ENCODE measurements at places on chromosomes 3 and 15.
A peak's percentile ranks its signal among the peaks of the same experiment; 100 is the strongest.

GRCh38 chr15:50736823-50737222, 28.7 kb downstream of the SPPL2A start:
- no peak for DNase-seq

DNA sequence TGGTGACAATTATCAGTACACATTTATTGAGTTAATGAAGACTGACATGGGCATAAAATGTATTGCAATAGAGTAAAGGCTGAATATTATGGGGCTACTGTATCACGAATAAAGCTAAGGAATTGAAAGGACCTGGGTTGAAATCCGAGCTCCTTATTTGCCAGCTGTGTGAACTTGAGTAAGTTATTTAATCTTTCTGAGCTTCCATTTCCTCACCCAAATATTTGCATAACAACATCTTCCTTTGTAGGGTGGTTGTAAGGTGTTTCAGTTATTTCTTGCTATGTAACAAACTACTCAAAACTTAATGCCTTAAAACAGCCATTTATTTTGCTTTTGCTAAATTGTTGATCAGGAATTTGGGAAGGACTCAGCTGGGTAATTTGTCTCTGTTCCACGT, 111.1 kb upstream of the TSC22D2 start:
- DNase-seq: no peak

- DNase-seq: no peak
These were observed 20.8 kb downstream of the TMEM212 start for GRCh38 chr3:171863920-171864319.

DNA sequence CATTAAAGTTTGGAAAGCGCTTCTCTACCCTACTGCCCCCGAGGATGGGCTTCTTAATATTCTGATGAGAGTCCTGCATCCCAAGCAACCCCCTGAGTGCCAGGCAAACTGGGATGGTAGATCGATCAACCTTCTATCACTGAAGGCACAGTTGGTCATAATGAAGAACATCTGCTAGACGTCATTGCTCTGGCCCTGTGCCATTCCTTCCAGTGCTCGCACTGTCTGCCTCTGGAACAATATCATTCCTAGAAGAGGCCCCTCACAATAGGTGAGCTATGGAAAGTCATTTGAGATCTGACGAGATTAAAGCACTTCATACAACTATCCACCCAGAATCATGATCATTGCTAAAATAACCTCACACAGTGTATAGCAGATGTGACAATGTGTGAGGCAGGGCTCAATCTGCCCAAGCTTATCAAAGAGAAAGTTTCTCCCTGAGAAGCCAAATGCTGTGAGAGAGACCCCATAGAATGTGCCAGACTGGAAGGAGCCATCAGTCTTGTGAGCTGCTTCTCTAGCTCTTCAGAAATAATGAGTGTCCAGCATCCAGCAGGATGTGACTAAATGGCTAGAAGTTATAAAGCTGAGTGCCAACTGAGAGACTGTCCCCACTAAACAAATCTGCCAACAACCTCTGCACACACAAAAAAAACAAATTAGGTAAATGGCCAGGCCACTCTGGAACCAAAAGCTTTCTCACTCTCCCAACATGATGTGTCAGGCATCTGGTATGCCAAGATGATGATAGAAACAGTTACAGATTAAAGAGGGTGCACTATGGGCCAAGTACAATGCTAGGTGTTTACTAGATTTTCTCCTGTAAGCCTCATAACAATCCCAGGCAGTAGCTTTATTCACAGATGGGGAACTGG, 165.5 kb downstream of the NECTIN3 start:
- peak; percentile 71 for DNase-seq

DNA sequence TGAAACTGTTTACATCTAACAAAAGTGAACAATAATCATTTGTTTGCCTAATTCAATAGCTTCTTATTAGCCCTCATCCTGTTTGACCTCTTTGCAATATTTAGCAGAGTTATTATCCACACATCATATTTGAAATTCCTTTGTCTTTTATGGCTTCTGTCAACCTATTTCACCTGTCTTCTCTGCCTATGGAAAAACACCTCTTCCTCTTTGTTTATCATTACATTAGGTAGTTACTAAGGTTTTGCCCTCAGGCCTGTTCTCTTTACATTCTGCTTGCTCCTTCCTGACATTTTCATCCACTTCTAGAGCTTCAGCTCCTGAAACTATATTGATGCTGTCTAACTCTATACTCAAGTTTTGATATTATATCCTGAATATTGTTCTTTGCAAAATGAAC, 183.0 kb downstream of the SUCNR1 start:
- DNase-seq: no peak

DNA sequence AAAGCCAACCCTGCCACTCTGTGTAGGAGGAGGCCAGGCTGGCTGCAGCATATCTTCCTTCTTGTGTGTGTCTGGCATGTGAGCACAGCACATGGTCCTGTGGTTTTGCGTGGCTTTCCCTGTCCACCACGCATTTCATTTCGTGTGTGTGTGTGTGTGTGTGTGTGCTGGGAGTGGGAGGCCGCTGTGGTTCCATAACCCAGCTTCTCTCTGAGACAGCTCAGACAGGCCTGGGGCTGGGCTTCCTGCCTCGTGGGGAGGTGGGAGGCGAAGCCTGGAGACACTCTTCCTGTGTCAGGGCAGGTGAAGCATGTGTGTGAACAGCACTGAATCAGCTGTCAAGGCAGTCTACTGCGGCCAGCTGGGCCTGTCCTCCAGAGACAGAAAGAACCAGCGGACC, 16.0 kb upstream of the MRPS22 start:
- DNase-seq: no peak

DNA sequence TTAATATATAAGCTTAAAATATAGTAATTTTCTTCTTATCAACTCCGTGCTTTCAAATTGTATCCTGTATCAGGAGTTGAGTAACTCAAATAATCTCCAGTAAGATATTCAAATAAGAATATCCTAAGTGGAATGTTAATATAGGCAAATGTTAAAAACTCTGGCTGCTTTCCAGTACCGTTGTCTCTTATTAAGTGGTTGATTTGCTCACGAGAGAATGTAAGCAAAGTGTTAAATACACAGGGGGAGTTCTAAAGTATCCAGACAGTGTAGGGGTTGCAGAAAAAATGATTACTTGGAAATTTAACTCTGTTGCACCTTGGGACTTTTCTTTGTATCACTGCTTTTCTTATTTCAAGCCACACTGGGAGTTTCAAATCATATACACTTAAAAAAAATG, 478.9 kb upstream of the TBL1XR1 start:
- DNase-seq: no peak

DNA sequence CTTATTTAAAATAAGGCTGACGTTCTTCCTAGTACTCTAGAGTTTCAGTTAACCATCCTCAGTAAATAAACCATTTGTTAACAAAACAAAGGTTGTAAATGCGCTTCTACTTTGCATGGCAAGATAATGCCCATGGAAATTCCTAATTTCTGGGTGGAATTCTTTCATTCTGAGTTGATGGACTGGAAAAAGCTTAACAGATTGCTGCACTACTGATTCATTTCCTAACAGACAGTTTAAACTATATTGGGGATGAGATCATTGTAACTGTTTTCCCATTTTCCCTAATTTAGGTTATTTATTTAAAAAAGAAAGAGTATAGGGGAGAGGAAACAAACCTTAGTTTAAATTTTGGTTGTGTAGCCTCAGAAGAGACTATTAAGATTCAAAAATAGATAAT, 342.2 kb downstream of the NLGN1 start:
- DNase-seq: peak; percentile 63

GRCh38 chr3:114758831-114759699, 388.0 kb downstream of the ZBTB20 start:
- peak; percentile 68 for DNase-seq

- no peak for DNase-seq
These were observed 995.9 kb downstream of the MCTP2 start for GRCh38 chr15:95227235-95227634.

- no peak for DNase-seq
These were observed 26.7 kb downstream of the SYNM start for GRCh38 chr15:99131441-99132023.

DNA sequence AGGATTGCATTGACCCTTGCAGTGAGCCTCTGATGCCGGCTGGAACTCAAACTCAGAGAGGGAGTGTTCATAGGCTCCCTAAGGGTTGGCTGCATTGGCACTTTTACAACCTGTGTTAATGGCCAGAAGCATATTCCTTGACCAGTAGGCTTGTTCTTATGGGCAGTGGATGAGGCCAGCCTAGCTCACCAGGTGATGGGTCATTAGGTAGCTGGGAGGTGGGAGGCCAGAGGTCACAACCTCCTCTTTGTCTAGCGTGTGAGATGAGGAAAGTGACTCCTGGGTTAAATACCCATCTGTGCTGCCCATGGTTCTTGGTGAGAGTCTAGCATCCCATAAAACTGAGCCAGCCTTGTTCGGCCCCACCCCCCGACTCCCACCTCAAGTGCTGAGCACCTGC, 275.7 kb upstream of the CTNNB1 start:
- no peak for DNase-seq

- no peak for DNase-seq
These were observed 479.3 kb downstream of the EPHA3 start for GRCh38 chr3:89586676-89587075.

- DNase-seq: no peak
These were observed 10.4 kb upstream of the MME start for GRCh38 chr3:155069729-155070128.

DNA sequence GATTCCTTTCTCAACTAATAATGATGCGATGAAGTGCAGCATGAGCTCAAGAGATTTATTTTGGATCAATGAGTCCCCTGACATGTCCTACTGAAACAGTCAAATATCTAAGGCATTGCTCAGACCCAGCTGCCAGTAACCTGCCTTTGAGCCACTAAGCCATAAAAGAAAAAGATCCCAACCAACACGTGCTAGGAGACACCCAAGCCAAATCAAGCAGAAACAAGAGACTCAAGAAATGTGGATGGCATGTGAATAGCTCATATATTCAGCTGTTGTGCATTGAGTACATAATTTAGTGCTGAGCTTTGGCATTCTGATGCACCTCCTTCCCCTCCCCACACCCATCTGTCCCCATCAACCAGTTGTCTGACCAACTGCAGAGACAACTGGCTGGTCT, 29.2 kb downstream of the GJD2 start:
- peak; percentile 26 for DNase-seq

GRCh38 chr15:77817434-77817833, 184.7 kb upstream of the LINGO1 start:
- no peak for DNase-seq

DNA sequence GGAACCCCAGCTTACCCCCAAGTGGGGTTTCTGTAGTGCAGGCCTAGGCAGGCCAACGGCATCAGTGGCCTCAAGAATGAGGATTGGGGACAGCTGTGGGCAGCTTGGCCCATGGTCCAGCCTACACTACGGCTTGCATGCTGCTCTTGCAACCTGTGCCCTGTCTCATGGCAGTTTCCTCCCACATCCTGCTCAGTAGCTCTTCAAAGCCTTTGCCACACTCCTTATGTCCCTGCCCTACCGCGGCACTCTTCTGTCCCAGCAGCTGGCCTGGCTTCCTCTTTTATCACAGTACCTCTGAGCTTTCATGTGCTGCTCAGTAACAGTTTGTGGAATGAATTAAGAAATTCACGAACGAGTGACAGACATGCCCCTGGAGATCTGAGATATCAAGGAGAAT, 431.0 kb downstream of the EPHB1 start:
- DNase-seq: no peak

GRCh38 chr15:66014635-66015182, 145.4 kb downstream of the RAB11A start:
- no peak for DNase-seq

GRCh38 chr3:16359331-16359730, 94.3 kb downstream of the OXNAD1 start:
- no peak for DNase-seq

DNA sequence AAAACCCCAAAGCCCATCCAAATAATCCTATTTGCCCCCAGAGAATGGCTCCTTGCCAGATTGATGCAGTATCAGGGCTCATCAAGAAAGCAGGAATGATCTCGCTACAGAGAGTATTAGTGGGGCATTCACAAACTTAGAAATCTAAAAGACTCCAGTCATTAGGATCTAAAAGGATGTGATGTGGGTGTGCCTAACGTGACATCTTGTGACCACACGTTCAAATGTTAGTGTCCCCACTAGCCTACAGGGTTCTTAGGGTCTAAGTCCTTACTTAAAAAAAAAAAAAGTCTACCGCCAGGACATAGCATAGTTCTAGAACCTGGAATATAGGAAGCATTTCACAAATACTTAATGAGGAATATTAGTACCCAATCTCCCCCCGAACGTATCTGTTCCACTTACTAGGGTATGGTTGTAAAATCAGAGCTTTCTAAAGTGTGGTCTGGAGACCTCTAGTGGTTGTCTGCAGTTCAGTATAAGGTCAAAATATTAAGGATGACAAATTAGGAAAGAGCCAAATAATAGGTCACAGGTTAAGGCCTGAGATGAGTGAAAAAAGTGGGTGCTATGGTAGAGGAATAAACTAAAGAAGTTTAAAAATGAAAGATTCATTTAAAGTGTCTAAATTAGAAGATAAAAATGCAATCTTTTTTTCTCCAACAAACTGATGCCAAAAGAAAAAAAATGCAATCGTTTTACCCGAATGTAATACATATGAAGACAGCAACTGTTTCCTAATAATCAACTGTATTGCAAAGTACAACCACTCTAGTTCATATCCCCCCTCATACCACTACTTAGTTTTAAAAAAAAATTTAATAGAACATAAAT, 4.2 kb upstream of the CHRM5 start:
- peak; percentile 47 for DNase-seq

- DNase-seq: peak; percentile 41
These were observed 675 bp downstream of the PSMD6 start for GRCh38 chr3:64022451-64023186.

DNA sequence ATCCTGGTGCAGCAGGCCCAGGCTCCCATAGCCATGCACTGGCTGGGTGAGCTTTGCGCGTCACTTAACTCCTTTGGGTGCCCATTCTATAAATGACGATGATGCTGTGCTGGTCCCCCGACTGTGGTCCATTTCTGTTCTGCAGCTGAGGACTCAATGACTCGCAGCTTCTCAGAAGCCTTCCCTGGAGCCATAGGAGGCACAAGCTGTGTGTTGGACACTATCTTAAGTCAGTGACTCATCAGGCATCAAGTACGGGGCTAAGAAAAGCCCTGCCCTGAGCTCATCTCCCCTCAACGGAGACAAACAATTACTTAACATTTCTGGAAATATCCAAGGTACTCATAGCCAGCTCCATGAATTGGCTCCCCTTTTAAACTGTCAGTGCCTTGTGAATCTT, 13.8 kb upstream of the MUSTN1 start:
- no peak for DNase-seq
